ENCODE measurements at places on chromosomes 3 and 15.

DNA sequence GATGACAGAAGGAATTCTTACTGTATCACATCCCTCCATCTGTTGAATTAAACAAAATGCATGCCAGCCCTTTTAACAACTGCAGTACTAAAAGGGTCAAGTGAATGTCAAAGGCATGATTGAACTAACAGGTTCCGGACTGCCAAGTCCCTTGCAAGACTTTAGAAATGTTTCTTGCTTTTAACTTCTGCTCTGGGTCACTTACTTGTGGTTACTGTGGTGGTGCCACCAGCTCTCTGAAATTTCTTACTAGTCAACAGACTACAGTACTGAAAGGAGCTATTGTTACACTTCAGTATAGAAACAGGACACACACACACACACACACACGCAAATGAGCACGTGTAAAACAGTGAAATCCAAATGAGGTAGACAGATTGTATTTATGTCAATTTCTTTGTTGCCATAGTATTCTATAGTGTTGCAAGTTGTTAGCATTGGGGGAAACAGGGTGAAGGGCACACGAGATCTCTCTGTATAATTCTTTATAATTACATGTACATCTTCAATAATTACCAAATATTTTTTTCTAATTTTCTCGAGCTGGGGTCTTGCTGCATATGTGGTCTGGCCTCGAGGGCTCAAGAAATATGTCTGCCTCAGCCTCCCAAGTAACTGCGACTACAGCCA is 79.9 kb upstream of the SLC25A26 start:
- no peak for DNase-seq

- DNase-seq: no peak
These were observed 21.5 kb upstream of the TIMP4 start for GRCh38 chr3:12180218-12180617.

DNA sequence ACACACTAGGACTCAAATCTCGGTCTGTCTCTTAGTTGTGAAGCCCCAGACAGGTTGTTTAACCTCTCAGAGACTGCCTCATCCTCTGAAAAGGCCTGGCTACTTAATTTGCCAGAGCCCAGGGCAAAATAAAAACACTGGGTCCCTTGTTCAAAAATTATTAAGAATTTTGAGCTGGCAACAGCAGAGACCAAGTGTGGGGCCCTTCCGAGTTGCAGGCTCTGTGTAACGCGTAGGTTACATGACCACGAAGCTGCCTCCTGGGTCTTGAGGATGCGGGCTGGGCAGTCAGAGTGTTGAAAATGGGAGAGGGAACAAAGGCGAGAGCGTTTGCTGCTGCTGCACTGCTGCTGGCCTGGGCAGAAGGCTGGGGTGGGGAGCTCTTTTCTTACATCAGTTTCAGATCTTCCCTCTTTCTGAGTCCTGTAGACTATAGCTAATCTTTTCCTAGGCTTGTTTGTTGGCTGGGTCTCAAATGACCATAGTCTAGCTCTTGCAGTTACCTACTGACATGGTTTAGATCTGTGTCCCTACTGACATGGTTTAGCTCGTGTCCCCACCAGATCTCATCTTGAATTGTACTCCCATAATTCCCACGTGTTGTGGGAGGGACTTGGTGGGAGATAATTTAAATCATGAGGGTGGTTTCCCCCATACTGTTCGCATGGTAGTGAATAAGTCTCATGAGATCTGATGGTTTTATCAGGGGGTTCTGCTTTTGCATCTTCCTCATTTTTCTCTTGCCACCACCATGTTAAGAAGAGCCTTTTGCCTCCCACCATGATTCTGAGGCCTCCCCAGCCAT is 49.9 kb downstream of the CLEC3B start:
- DNase-seq: no peak

GRCh38 chr15:23516866-23517265 is 48.6 kb upstream of the MKRN3 start:
- DNase-seq: no peak

DNA sequence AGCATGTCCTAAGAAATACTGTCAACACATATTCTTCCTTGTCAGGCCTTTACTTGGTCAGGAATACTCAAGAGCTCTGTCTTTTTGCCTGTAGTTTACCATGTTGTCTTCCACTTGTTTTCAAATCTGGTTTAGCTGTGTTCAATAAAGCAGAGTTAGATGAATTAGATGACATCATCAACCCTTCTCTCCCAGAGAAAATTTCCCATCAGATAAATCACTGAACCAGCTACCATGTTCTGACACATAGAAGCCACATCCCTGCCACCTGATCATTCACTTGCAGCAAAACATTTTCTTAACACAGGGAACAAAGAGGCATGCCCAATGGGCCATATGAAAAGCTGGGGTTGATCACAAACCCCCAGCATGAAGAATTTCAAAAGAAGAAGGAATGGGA is 42.1 kb downstream of the TERC start:
- no peak for DNase-seq

DNA sequence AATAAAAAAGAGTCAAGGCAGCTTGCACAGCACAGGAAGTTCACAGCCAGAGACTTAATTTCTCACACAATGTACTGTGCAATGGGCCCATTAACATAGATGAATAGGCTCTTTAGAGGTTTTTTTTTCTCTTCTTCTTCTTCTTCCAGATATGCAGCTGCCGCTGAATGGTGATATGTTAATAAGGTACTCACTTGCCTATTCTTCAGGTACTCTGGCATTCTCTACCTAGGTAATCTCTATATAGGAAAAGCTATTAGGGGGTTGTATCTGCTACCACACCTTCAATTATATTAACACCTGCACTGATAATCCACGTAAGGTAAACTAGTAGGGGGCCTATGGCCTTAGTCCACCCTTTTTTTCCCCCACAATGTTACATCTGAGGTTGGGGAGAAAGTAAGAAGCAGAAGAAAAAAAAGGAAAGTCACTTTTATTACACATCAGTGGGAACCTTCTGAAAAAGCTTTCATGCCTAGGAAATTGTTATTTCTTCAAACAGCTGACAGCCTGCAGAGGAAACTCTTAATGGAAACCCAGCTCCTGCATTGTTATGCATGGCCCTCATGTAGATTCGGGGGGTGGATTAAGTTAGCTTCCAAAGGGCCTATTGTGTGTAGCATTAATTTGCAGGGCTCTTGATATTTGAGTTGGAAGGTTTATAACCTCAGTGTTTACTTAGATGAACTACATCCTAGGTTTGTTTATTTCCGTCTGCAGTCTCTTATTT is 525.5 kb downstream of the ZIC1 start:
- no peak for DNase-seq

- DNase-seq: peak; percentile 37
These were observed 11.4 kb downstream of the CCDC12 start for GRCh38 chr3:46965151-46965550.

Measured in stimulated activated CD4-positive, alpha-beta T cell treated with anti-CD3 and anti-CD28 coated beads, Interleukin-2, amount 100 ng/mL, for 24 hours (primary cell).